ENCODE measurements at places on chromosomes 3 and 15.

- DNase-seq, result no peak
Measured at GRCh38 chr3:23115171-23115877, 87.8 kb upstream of the UBE2E2 start.

GRCh38 chr3:143484846-143485512 is 363.3 kb downstream of the SLC9A9 start:
- DNase-seq, result no peak

GRCh38 chr15:38207621-38208020 is 45.0 kb upstream of the SPRED1 start:
- no peak for DNase-seq

GRCh38 chr3:179608931-179609720 is 4.5 kb downstream of the NDUFB5 start:
- DNase-seq, result no peak

GRCh38 chr3:65848024-65848423 is 190.7 kb downstream of the MAGI1 start:
- no peak for DNase-seq

DNA sequence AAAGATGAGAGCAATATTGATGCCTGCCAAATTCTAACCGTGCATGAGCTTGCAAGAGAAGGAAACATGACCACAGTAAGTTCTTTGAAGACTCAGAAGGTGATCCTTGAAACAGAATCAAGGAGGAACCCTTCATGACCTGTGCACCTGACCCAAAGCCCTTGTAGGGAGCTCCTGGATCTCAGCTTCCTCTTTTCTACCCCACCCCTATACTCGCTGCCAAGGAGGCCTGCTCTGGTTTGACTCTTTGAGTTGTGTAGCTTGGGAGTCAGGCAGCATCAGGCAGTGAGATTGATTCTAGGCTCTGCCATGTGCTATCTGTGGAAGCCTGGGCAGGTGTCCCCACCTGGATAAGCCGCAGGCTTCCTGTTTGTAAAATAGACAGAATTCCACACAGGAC is 10.6 kb downstream of the TTC21A start:
- DNase-seq, result no peak

DNA sequence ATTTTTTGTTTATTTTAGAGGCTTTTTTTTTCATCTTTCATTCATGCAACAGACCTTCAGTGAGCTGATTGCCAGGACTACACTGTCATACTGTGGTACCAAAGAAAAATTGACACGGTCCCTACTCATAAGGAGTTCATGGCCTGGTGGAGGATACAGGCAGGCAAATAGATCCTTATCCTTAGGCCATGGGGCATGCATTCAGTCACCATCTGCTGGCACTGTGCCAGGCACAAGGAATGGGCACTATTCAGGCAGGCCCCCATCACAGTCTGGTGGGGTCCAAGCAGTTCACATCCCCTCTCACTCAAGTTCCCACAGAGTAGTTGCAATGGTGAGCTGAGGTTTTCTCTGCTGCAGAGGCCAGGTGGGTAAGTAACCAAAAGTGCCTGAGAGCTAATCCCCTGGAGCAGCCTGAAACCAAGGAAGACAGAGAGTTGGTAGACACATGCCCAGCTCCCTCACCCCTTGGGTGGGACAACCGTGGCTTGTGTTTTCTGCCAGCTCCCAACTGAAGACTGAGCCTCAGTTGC is 17.3 kb downstream of the CISH start:
- DNase-seq, result no peak

DNA sequence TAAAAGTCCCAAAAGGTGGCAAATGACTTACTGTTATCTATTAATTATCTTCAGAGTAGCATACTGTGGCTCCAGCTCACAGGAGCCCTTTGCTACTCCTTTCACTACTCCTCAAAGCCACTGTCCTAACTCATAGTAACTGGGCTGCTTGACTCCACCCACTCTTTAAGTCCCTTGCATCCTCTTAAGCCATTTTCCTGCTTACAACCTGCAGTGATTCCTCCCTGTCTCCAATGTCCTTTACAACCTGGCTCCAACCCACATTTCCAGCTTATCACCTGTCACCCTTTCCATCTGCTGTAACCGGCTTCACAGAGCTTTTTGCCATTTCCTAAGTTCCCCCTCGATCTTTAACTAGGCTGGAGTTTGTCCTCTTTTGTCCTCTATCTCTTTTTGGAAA is 388.1 kb downstream of the FGF12 start:
- DNase-seq, result no peak

DNA sequence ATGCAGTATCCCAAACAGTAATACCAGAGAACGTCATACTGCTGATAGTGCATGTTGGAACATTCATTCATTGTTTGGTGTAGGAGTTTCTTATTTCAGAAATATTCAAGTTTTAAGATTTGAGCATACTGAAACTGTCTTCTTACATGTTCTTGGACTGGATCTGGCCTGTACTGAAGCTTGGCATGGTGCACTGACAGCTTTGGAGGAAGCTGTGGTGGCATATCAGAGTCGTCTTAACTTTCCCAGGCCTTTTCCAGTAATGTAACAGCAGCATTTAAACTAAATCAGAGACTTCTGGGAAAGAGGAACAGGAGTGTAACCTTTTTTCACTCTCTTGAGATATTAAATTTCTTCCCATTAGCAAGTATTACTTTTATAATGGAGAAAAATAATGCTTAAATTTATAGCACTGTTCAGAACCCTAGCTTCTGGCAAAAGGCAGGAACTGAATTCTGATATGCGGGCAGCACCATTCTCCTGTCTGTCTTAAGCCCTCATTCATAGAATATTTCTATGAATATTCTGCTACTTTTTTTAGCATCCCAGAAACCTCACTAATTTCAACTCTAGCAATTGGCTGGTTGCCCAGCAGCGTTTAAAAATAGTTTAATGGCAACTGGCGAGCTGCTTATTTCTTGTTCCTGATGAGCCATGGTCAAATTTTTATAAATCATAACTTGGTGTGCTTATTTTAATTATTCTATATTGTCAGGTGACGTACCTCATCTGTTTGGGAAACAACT is 31.1 kb downstream of the DNAJC13 start:
- DNase-seq, result no peak

- DNase-seq, result no peak
Measured at GRCh38 chr3:37594873-37595783, 266.6 kb upstream of the CTDSPL start.

DNA sequence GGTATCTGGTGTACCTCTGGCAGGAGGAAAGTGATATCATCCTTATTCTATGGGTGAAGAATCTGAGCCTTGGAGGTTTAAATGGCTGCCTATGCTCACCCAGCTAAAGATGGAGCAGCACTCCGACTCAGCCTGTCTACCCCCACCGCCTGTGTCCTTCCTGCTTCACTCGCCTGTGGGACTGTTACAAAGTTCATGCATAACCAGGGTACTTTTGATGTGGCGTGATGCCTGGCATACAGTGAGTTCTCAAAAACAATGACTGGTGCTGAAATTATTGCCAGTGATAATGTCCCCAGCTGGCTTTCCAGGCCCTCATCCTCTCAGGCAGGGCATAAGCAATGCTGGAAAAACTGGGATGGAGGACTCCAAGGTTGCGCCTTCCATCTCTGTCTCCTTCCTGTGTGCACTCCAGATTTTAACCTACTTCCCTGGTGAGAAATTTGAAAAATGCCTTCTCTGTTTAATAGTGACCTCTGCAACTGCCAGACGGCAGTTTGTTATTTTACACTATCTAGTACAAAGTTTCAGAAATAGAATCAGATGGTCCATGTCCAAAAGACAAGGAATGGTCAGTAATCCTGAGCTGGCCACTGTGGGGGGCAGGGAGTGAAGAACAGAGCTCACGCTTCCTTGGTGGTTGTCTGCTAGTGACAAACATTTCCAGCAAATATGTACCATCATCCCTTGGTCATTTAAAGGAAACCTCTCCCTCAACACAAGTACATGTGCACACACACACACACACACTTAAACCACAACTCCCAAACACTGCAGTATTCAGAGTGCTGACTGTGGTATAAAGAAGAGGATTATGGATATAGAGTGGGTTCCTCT is 86.5 kb upstream of the NMNAT3 start:
- no peak for DNase-seq

DNA sequence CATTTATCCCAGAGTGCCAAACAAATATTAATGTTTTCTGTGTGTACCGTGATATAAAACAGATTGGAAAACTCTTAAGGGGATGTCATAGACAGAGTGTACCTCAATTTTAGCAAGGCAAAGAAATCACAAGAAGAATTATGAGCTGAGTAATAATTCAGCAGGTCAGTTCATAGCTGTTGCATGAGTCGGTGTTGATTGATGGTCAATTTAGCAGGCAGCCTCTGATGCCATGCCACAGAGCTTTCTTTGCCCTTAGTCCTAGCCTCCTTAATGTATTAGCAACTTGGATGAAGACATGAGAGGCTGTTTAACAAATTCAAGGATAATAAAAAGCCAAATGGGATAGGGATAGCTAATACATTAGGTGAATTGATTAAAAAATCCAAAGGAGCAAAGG is 6.8 kb downstream of the SLC35A5 start:
- DNase-seq, result peak; percentile 27

GRCh38 chr3:57818772-57819171 is 62.7 kb downstream of the SLMAP start:
- DNase-seq, result no peak

DNA sequence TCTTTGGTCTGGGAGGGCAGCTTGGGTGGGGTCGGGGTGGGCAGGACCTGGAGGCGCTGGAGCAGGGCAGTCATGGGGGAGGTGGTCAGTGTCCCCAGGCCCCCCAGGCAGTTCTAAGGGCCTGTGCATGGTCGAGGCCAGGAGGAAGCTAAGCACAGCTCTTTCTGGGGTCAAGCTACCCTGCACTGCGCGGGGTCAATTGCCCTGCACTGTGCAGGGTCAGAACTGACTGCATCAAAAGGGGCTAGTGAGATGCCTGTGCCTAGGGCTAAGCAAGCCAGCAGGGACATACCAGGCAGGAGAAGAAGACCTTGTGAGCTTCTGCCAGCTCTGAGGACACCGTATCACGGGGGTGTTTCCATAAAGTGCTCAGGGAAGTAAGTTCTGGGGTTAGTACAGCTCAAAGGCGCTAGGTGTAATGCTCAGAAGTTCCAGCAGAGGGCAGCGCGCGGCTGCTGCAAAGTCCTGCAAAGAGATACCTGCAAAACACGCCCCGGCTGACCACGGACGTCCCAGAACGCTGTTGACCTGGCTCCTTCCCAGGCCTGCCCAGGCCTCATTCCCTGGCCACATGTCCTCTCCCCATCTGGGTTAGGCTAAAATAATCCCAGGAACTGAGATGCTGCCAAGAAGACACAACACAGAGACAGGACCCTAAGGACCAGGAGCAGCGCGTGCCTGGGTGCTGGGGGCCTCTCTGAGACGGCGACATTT is 18.8 kb upstream of the IQSEC1 start:
- peak; percentile 77 for DNase-seq

GRCh38 chr15:101194546-101195125 is 57.2 kb downstream of the CHSY1 start:
- DNase-seq, result no peak

DNA sequence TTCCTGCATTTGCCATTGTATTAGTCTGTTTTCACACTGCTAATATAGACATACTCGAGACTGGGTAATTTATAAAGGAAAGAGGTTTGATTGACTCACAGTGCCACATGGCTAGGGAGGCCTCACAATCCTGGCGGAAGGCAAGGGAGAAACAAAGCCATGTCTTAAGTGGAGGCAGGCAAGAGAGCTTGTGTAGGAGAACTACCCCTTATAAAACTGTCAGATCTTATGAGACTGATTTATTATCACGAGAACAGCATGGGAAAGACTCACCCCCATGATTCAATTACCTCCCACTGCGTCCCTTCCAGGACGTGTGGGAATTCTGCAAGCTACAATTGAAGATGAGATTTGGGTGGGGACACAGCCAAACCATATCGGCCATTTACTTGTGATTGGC is 27.8 kb downstream of the YEATS2 start:
- no peak for DNase-seq

DNA sequence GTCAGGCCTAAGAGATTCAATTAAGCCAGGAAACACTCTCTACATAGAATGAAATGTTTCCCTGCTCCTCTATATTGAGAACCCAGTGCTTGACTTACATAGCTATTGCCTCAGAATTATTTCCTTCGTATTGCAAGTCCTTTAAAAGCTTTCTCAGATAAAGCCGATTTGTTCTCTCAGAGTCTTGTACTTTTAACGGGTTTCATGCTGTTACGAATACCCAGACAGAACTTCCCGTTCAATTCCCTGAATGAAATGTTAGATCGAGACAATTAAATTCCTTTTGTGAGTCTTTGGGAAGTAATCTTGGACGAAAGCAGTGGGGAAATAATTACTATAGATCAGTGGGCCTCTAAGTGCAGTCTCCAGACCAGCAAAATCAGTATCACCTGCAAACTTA is 102.8 kb upstream of the CHL1 start:
- no peak for DNase-seq

- no peak for DNase-seq
Measured at GRCh38 chr3:62653796-62654195, 221.4 kb downstream of the CADPS start.

DNA sequence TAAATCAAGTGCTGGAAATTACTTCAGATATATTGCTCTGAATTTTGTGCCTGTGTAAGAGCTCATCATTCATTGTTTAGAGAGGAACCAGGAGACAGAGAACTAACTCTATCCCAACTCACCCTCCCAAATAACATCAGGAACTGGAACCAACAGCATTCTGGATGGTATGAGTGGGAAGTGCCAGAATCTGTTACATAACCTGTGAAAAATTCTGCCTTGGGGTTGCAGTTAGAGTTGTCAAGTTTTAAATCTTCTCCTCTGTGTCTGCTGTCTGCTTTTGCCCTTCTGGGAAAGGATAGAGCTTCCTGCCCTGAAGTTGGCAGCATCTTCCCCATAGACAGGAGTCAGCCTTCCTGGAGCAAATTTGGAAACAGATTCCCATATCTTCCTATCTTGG is 41.2 kb downstream of the TIMP4 start:
- DNase-seq, result no peak

DNA sequence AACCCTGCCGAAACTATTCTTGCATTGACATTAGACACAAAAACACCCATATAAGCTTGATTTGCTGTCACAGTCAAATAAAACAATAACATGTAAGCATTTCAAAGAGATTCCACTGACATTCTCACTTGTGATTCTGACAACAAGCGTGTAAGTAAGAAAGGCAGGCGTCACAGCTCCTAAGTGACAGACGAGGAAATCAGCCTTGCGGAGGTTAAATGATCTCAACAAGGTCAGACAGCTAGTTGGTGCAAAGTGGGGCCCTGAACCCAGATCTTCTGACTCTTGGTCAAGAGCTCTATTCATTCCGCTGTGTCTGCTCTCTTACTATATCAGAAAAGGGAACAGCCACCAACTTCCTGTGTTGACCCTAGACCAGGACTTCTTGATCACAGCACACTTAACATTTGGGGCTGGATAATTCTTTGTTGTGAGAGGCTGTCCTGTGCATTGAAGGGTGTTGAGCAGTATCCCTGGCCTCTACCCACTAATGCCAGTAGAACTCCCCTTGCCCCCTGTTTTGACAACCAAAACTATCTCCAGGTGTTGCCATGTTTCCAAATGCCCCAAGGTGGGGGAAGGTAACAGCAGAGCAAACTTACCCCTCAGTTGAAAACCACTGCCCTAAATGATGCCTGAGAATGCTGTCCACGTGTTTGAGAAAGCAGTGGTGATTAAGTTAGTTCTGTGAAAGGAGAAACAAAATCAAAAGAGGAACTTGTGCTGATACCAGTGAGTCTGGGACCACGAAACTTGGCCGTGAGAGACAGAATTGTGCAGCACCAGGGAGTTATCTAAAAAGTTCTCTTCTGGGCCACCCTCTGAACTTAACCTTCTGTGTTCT is 86.1 kb downstream of the LIPC start:
- DNase-seq, result no peak

All from H54 (cell line).